ENCODE measurements at places on chromosomes 12 and 14.
A peak's percentile ranks its signal among the peaks of the same experiment; 100 is the strongest.

GRCh38 chr12:101935890-101936746, 58.7 kb downstream of the DRAM1 start:
- DNase-seq, result peak; percentile 96

DNA sequence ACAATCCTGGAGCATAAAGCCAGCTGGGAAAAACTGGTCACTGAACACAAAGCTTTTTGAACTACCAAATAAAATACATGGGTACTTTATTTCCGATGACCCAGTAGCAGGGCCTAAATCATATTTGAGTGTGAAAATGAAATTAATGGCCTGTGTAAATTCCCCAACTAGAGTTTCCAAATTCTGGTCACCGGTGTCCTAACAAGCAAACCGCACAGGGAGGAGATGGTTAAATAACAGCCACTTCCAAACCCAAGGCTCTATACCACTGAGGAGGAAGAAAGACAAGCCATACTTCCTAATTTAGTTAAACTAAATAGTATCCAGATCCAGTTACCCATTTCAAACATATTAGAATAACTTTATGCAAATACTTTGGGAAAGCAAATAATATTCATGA, 40.1 kb upstream of the DUSP6 start:
- DNase-seq, result no peak

DNA sequence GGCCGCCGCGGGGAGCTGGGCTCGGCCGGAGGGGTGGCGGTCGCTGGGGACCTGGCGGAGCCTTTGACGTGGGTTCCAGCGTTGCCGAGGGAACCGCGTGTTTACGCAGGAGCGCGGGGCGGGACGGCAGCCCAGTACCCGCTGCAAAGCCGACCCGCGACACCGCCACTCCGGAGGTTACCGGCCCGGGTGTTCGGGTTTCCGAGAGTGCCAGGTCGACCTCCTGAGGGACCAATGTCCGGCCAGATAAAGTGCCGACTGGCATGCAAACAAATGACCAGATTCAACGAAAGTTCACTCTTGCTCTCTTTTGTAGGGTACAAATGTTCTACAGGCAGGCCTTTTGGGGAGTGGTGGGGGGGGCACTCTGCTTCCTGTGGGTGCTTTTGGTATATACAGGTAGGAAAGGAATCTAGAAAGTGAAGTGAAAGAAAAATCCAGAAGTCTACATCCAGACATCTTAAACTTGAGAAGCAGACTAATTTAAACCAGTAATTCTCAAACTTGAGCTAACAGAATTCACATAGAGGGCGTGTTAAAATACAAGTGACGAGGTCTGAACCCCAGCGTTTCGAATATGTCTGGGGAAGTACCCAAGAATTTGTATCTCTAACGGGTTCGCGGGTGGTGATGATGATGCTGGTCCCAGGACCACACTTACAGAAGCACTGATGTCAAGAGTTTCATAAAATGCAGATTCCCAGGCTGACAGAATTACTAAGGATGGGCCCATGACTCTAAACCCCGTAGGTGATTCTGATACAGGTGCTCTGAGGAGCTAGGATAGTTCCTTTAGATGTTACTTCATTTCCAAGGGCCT, at the start of gene GPR135:
TSS of gene GPR135 (minus strand) at position 65 of the 820 bp plus-strand sequence. CDS start 154 bp downstream, outside the sequence.
- DNase-seq, result no peak

DNA sequence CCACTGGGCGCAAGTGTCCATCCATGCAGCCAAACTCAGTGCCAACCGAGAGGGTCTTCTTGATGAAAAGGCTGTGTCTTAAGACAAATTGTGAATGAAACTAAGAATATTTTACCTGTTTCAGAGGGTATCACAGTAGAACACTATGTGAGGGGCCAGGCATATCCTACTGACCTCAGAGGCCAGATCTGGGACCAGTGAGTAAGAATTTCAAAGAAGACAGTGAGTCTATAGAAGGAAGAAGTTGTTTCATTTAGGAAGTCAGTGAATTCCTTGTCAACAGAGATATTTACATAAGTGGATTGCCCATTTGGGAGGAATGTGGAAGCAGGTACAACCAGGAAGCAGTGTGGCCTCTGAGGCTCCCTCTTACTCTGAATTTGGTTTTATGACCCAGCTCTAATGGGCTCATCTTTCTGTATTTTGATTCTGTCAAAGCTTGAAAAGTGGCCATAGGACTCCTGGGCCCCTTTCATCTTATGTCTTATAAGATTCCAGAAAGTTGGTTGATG, 137.4 kb downstream of the ZNF664 start:
- DNase-seq, result no peak

- DNase-seq, result no peak
These were observed 27.4 kb downstream of the RAB35 start for GRCh38 chr12:120089105-120089504.

DNA sequence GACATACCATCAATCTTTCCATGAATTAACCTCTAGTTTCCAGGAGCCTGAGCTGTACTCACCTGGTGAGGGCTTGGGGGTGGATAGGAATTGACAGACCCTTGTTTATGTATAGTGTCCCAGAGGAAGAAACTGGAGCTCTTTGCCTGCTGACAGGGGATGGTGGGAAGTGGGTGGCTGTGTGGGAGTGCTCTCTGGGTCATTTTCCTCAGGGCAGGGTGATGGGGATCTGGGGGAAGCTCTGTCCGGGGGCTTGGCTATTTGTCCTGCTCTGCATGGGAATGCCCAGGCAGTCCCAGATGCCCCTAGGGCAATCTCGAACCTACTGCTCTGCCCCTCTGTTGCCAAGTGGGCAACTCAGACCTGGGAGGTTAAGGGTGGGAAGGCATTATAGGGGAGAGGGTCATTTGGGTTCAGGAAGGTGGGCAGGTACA, 21.8 kb upstream of the DHRS2 start:
- no peak for DNase-seq

DNA sequence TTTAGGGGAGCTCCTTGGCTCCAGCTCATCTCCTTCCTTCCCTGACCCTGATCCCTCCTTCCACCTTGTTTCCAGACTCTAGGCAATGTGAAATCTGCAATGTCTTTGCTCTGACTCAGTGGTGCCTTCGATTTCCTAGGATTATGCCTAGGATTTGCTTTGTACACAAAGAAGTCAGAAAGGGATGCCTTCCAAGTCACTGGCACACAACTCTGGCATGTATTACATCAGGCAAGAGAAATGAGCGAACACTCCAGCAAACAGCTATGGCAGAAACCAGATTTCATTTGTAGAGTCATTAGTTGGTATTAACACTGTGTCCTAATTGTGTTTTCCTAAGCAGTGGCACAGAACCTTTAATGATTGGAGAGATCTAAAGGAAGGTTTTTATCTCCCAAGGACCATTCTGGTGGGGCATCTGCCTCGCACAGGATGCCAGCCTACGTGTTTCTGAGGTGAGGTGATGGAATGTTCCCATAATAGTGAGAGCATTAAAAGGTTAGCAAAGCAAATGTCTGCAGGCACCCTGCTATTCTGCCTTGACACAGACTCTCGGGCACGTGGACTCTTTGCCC, 84.9 kb downstream of the WSCD2 start:
- no peak for DNase-seq

GRCh38 chr12:63905544-63905943, 61.0 kb downstream of the SRGAP1 start:
- no peak for DNase-seq

- no peak for DNase-seq
These were observed 21.3 kb downstream of the SOS2 start for GRCh38 chr14:50210074-50210473.

GRCh38 chr12:49784756-49785409, 43.3 kb downstream of the NCKAP5L start:
- DNase-seq, result no peak

GRCh38 chr12:20257311-20257710, 111.0 kb upstream of the PDE3A start:
- DNase-seq, result no peak

Measured in fibroblast of skin of abdomen (primary cell).